ENCODE measurements at places on chromosomes 4 and X.

GRCh38 chrX:118538386-118538785, 42.8 kb downstream of the DOCK11 start:
- DNase-seq, result no peak

GRCh38 chr4:100842856-100843255, 325.0 kb upstream of the EMCN start:
- DNase-seq, result no peak

DNA sequence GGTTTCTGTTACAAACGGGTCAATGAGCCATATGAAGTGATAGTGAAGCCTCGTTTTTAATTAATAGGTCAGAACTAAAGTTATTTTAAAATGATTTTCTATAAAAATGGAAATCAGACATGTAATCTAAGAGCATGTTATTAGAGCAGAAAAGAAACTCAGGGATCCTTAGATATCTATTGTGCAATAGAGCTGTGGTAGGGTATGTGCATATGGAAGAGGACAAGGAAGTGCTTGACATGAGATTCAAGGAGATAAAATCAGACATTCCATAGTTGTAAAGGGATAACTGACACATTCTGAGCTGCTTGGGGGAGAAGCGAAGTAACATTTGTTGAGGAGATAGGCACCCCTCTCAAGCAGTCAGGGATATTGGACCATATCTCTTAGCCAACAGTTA, 143.0 kb downstream of the AFF2 start:
- no peak for DNase-seq

- no peak for DNase-seq
Observed at GRCh38 chr4:56082829-56083228, 134.1 kb downstream of the CEP135 start.

- no peak for DNase-seq
Observed at GRCh38 chrX:150240643-150240970, 122.5 kb upstream of the MAMLD1 start.
